Stimulated activated CD4-positive, alpha-beta T cell treated with anti-CD3 and anti-CD28 coated beads, Interleukin-15, amount 100 ng/mL, for 48 hours (primary cell): ENCODE measurements at places on chromosomes 7 and 10.
A peak's percentile ranks its signal among the peaks of the same experiment; 100 is the strongest.

DNA sequence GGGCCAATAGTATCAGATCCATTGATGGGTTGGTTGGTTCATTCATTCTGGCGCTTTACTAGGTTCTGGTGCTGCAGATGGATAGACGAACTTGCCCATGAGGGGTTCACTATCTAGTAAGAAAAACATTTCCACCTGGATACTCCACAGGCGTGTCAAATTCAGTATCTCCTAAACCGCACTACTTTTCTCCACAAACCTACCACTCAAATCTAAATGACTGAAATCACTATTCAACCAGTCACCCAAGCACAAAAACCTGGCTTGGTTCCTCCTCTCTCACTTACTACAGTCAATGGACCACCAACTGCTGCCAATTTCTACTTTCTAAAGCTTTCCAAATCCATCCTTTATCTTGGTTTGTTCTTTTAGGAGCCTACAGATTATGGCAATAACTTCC is 572 bp downstream of the AGK start:
- no peak for DNase-seq

GRCh38 chr7:101537935-101538595 is 91.0 kb downstream of the MYL10 start:
- no peak for DNase-seq

DNA sequence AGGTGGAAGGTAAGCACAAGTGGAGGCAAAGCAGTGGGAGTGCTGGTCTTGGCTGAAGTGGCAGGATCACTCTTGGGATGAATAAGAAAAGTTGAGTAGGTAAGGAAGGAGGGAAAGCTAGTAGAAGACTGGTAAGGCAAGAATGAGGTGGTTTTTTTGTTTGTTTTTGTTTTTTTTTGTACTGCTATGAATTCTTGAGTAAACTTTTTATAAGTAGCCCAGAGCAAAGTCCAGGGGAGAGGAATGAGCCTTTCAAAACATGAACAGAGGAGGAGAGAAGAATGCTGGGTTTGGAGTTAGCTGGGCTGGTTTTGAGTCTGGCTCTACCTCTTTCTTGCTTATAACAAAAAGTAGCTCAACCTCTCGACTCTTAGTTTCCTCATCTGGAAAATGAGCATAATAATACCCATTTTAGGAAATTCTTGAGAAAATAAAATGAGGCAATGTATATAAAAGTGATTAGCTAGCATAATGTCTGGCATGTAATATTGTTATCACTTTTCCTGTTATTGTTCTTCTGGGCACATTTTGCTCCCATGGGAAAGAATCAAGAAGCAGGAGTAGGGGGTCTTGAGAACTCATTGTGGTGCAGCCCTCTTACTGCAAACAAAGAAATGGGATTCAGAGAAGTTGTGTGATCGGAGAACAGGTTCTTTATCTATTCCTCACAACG is 24.1 kb upstream of the LRRC17 start:
- DNase-seq: no peak

GRCh38 chr7:117623606-117624005 is 143.8 kb downstream of the CFTR start:
- DNase-seq: no peak

- no peak for DNase-seq
Measured at GRCh38 chr10:76242956-76243355, 811.5 kb downstream of the LRMDA start.

GRCh38 chr7:127447326-127447945 is 54.9 kb upstream of the ZNF800 start:
- peak; percentile 24 for DNase-seq

DNA sequence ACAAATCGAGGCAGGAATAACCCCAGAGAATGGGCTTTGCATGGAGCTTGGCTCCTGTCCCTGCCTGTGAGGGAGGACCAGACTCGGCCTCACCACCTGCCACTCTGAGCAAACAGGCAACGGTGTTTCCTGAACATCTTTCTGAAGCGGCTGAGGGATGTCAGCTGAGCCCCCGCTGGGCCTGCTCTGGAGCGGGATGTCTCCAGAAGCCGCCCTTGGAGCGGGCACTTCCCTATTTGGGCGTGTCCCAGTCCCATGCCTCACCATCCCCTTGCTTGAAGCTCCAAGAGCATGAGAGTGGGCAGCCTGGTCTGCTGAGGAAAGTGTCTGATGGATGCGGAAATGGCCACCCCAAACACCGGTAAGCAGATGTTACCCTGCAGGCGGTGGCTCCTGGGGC is 10.2 kb downstream of the ALKBH4 start:
- no peak for DNase-seq

DNA sequence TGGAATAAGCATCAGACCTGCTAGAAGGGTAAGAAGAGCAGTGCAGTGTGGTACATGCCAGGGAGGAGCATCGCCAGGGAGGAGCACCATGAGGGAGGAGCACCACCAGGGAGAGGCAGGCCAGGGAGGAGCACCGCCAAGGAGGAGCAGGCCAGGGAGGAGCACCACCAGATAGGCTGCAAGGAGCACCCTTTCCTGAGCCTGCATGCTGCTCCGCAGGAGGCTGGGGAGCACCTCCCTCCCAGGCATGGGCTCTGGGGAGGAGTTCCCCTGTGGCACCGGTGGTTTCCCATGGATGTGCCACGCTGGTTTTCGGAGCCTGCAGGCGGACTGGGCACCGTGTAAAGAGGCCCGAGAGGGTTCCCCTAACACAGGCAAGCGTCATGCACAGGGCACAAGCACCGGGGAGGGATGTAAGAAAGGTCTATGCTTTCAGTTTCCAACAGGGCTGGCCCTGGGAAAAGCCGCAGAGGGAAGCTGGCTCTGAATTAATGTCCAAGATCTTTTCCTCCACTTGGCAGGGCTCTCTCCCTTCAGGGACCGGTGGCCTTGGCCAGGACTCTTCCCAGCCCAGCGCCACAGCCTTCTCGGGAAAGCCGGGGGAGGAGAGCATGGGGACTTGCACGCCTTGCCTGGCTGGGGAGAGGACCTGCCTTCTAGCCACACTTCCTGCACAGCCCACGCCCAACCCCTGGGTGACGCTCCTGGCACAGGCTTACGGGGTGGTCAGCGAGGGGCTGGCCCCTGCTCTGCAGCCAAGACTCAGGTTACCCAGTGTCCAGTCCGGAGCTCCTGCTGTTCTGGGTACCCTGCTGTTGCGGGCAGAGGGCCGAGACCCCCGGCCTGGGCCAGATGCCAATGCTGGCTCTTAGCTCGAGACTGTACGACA is 11.5 kb upstream of the GPER1 start:
- no peak for DNase-seq

GRCh38 chr10:69558559-69558958 is 14.7 kb downstream of the NEUROG3 start:
- no peak for DNase-seq

DNA sequence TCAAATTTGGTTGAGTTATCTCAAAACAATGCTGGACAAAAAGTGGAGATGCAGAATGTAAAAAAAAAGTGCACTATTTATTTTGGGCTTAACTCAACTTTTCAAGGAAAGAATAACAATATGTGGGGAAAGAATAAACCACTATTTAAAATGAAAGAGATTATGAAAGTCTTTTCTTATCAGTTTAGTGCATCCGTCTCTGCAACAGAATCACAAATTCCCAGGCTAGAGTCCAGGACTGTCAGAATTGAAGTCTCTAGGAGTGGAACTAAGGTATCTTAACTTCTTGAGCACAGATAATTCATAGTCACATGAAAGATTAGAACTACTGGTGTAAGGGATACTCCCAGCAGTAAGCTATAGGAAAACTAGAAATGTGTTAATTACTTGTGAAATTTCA is 1200.3 kb upstream of the LRRN3 start:
- DNase-seq: no peak

- DNase-seq: no peak
Measured at GRCh38 chr10:35236739-35237138, 99.6 kb upstream of the CCNY start.

DNA sequence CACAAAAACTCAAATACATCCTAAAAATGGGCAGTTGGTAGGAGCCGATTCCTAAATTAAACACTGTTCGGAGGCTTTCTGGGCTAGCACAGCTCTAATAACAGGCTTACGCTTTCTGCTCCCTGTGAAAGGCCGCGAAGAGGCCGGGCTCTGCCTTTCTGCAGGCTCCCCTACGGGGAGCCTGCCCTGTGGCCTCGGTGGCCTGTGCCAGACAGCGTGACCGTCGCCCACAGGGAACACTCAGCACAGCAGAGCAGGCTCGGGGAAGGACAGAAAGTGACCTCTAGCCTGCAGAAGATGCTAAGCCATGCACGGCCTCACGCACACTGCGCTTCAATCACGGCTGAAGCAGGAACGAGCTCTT is 64.2 kb downstream of the DIP2C start:
- DNase-seq: no peak

DNA sequence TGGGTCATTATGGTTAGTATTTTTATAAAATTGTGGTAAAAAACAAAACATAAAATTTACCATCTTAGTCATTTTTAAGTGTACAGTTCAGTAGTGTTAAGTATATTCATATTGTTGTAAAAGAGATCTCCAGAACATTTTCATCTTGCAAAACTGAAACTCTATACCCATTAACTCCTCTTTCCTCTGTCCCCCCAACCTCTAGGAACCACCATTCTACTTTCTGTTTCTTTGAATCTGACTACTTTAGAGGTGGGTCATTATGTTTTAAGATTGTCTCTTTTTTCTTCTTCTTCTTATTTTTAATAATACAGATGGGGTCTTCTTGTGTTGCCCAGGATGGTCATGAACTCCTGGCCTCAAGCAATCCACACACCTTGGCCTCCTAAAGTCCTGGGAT is 84.1 kb downstream of the DOCK4 start:
- no peak for DNase-seq

- no peak for DNase-seq
Measured at GRCh38 chr10:117318909-117319308, 56.3 kb downstream of the PDZD8 start.

DNA sequence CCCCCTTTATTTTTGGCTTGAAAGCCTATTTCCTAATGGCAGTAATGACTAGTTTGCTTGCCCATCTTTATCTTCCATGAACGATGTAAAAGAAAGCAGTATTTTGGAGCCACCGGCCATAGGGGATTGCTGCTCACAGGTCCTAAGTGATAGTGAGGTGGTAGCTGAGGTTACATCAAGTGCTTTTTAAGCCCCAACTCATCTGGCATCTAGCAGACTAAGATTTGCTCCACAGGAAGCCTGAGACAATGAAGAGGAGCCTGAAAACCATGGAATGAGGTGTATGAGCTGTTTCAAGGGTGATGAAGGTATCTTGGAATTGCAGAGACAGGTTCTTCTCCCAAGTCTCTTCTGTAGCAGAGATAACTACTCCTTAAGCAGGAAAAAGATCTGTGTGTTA is 496.3 kb downstream of the XPNPEP1 start:
- no peak for DNase-seq

DNA sequence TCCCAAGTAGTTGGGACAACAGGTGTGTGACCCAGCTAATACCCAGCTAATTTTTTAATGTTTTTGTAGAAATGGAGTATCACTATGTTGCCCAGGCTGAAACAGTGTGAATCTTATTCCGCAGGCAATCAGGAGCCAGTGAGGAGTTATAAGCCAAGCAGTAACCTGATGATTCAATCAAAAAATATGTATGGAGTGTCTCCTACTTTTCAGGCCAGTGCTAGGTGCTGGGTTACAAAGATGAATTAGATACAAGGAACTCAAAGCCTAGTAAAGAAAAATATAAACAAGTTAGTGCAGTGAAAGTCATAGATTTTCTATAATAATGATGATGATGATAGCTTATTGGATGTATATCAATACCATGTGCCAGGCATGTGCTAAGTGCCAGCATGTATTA is 13.2 kb upstream of the IFRD1 start:
- no peak for DNase-seq

- DNase-seq: no peak
Measured at GRCh38 chr10:95761939-95762492, 6.1 kb downstream of the ENTPD1 start.

DNA sequence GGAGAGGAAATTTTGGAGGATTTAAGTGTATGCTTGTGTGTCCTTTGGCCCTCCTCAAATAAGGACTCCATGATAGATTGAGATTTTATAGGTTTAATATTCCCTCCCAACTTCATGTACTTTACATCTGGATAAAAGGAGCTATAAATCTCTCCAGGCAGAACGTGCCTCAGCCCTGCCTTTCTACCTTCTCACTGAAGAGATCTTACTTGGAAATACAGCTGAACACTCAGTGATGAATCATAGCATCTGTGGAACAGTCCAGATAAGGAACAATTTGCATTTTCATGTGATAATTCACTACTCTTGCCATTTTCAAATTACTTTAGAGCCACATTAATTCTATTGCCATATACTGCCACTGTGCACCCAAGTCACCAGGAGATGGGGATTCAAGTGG is 364.6 kb upstream of the PODXL start:
- DNase-seq: no peak

DNA sequence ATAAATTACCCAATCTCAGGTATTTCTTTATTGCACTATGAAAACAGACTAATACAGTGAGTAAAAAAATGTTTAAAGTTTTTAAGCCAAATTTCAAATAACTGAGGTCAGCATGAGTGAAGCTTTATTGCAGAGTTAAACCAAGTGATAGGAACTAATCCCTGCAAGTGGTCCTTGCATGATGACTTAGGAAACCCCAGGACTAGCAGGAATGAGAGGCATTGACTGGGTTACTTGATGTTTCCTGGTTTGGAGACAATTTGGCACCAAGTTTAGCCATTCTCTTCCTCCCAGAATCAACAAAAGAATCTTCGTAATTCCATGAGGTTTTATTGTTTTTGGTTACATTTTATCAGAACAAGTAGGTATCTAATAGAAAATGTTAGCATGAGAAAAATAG is 194.2 kb downstream of the BICC1 start:
- no peak for DNase-seq

GRCh38 chr7:116591202-116592040 is 66.6 kb downstream of the CAV1 start:
- no peak for DNase-seq

- DNase-seq: no peak
Measured at GRCh38 chr10:27020243-27020642, 80.1 kb downstream of the ANKRD26 start.

DNA sequence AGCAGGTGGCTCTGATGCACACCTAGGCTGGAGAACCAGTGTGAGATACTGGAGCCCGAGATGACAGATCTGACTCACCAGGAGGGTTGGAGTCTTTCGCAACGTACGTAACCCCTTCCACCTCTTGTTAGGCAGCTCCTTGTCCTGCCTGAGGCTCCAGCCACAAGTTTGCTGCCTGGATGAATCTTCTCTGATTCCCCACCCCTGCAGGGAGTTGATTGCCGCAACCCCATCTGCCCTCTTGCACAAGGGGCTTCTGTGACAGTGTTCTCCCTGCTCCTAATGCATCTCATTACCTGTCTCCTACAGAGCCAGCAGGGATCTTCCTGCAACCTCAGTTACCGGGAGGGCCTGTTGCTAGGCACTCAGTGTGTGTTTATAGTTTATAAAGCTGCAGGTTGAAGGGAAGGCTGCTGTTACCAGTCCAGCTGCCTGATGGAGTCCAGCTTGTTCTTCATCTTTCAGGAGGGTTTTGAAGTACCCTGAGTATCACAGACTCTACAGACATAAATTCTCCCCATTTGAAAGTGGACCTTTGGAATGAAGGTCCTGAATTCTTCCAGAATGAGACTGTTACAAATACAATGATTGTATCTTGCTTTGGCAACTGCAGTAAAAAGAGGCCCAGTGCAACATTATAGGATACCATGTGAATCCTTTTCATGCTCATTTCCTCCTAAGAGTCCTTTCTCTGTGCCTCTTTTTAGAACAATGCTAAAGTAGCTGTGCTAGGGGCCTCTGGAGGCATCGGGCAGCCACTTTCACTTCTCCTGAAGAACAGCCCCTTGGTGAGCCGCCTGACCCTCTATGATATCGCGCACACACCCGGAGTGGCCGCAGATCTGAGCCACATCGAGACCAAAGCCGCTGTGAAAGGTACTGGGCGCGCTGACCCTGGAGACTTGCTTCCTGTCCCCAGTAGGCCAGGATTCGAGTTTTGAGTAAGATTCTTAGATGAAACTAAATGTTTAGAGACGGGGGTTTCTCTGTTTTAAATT is 6.5 kb downstream of the MDH2 start:
- DNase-seq: no peak

GRCh38 chr10:131500181-131500580 is 188.7 kb upstream of the TCERG1L start:
- DNase-seq: no peak
